ENCODE measurements at places on chromosomes 1 and 21.

GRCh38 chr21:29218749-29219148 lies 80.0 kb upstream of the BACH1 start:
- no peak for DNase-seq

DNA sequence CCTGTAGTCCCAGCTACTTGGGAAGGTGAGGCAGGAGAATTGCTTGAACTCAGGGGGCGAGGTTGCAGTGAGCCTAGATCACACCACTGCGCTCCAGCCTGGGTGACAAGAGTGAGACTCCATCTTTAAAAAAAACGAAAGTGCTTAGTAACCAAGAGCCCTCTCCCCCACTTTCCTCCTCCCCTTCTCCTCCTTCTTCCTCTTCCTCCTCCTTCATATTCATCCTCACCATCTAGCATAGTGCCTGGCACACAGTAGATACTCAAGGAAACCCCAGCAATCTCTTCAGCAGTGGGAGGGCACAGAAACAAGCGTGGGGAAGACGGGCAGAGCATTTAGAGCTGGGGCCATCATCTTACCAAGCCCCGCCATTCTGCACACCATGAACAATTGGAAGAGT lies 119.4 kb upstream of the SLC45A1 start:
- DNase-seq = no peak

DNA sequence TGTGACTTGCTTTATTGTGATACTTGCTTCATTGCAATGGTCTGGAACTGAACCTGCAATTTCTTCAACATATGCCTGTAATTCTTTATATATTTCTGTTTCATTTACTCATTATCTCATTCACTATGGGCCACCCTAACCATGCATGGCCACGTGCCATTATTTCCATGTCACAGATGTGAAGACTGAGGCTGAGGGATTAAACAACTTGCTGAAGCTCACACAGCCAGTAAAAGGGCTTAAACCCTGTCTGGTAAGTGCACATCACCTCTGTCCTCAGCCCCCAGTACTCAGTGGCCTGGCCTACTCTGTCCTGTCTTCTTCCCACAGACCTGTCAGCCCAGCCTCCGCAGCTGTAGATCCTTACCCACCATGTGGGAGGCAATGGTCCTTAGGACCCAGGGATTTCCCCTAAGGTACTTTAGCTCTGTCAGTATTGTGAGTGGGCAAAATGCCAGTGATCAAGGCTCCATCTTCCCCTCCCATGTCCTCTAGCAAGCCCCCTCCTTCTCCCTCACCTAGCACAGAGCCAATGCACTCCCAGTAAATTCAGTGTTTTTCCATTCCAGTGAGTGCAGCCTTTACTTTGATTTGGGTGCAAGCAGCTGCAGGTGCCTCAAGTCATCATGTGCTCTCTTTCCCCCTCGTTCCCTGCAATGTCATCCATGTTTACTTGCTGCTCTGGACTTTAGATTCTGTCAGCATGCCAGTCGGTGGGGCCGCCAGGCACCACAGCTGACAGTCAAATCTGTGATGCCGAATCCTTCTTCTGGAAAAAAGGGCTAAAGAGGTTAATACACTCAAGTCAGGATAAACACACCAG lies 228.2 kb upstream of the PROX1 start:
- no peak for DNase-seq

DNA sequence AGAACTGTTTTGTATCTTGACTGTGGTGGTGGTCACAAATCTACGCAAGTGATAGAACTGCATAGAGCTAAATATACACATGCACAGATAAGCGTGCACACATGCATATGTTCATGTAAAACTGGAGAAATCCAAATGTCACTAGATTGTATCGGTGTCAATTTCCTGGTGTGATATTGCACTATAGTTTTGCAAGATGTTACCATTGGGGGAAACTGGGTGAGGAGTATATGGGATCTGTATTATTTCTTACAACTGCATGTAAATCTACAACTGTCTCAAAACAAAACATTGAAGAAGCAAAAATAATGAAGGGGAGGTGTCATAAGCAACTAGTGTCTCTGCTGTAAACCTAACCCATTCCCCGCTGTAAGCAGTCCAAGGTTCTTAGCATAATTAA lies 30.2 kb downstream of the FAM163A start:
- no peak for DNase-seq

GRCh38 chr1:68585351-68585750 lies 88.5 kb upstream of the DEPDC1 start:
- no peak for DNase-seq

- DNase-seq = no peak
Measured at GRCh38 chr1:27491748-27492700, 2.1 kb upstream of the WASF2 start.

GRCh38 chr1:178284058-178284457 lies 190.2 kb downstream of the RASAL2 start:
- peak; percentile 19 for DNase-seq

DNA sequence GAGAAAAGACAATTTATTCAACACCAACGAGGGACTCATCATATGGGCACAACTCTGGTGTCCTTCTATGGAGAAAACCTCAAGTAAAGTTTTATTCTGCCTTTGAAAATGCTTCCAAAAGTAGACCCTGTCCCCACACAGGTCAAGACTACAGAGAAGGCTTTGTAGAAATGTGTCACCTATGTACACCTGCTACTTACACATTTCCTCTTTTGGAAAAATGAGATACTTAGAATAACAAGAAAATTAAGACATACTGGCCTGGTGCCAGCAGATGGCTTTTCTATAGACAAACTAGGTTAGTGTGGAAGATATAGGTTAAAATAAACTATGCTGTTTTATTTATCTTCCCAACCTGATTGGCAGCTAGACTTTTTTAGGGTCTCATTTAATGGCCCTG lies 13.6 kb downstream of the POGK start:
- DNase-seq = no peak

DNA sequence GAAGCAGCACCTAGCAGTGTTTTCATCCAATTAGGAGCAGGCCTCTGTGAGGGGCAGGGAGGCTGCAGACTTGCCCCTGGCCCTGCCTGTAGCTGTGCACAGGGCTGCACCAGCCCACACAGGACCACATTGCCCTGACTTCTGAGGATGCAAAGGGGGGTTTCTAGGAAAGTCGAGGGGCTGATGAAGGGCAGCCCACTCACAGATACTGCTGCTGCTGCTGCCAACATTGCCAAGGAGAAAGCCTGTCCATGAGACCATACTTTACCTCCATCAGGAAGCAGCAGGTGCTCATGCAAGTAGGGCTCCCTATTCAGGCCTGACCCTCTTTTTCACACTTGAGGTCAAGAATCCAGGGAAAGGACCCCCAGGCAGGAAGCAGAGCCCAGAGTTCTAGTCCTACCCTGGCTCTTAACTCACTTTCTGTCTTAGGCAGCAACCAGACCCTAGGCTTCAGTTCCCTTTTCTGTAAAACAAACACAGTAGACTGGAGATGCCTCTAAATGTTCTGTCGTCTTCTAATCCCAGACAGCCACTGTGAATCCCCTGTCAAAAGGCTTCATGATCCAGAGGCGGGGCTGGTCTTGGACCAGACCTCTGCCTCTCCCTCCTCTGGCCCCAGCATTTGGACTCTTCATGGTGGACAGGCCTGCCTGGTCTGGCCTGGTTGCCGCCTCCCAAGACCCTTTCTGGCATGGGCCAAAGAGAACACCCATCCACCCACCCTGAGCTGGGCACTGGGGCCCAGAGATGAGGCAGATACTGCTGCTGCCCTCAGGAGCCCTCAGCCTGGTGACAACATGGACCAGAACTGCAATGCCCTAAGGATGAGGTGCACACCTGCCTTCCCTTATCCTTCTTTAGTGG lies 120.2 kb downstream of the GLIS1 start:
- no peak for DNase-seq

- DNase-seq = no peak
Measured at GRCh38 chr1:104197516-104197915, 447.8 kb downstream of the AMY1C start.

GRCh38 chr1:192225266-192225665 lies 67.0 kb downstream of the RGS18 start:
- peak; percentile 56 for DNase-seq

GRCh38 chr1:156006666-156007376 lies 13.9 kb downstream of the SSR2 start:
- DNase-seq = no peak

DNA sequence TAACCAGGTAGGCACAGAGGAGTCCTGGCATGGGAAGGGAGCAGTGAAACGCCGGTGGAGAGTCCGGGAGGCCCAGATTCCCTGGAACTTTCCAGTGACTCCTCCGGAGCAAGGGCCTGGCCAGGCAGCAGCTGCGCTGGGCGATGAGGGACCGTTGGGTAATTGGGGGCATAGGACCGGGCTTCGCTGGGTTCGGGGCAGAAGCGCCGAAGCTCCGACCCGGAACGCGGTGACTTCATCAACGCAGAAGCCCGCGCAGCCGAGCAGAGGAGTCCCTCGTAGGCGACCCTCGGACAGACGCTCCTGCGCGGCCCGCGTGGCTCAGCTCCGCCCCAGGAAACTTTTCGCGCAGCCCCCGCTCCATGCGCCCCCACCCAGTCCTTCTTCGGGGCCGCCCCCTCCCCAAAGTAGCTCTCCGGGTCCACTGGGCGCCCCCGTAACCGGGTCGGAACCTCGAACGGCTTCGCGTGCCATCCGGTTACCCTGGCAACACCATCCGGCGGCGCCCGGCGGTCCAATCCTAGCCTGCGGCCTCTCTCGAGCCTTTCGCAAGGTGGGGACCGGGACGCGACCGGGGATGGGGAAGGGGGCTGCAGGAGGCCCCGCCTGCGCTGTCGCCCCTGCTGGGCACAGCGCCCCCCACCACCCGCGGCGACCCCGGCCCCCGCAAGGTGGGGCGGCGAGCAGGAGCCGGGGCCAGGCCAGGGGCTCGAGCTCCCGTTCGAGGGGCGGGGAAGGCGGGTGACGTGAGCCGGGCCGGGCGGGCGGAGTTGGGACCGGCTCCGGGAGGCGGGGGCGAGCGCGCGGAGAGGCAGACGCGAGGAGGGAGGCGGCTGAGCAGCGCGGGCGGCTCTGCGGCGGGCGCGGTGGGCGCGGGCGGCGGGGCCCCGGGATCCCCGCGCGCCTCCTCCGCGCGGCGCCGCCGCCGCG lies at the start of gene AJAP1:
Gene AJAP1, plus strand, starts transcription at position 814 of the 930 bp plus-strand sequence. CDS start 817 bp downstream, outside the sequence.
- DNase-seq = no peak

GRCh38 chr1:155208541-155209311 lies at the start of gene MTX1:
Gene MTX1 (plus strand): TSS chr1:155208695. CDS start chr1:155208805, 110 bp downstream.
- peak; percentile 94 for DNase-seq

Measured in mesenchymal stem cell (in vitro differentiated cells and primary cell).